CD4-positive, alpha-beta T cell treated with Interleukin-17A for 1 hour (primary cell): ENCODE measurements at places on chromosomes 2 and 18.
A peak's percentile ranks its signal among the peaks of the same experiment; 100 is the strongest.

GRCh38 chr2:194735837-194736542, 921.0 kb upstream of the SLC39A10 start:
- DNase-seq = no peak

- no peak for DNase-seq
These were observed 259.4 kb downstream of the GBX2 start for GRCh38 chr2:235908826-235909225.

GRCh38 chr18:79677221-79677620, 2.4 kb upstream of the CTDP1 start:
- DNase-seq = no peak

GRCh38 chr2:205948883-205949282, 137.1 kb downstream of the INO80D start:
- DNase-seq = no peak

DNA sequence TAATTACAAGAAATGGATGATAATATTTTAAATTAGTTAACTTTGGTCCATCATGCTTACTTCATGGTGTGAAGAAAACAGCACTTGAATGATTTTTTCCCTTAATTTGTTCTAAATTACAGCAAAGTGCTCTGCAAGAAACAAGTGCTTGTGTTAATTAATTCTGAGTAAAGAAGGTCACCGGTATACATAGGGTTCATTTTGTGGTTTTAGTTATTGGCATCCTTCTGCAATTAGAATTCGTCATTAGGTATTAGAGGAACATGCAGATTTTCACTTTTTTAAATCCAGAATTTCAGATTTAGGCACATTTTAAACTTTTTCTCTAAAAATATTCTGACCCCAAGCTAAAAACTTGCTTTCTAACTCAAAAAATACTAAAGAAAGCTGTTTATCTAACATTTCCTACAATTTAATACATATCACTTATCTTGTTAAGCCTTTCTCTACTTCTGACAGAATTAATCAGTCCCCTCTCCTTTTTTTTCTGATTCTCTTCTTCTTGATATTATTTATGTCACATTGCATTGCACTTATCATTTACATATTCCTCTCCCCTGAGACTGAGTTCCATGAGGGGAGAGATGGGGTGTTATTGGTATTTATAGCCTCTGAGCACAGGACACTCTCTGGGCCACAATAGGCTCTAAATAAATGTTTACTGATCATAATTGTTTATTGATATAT, 129.2 kb downstream of the PLA2R1 start:
- DNase-seq = no peak

DNA sequence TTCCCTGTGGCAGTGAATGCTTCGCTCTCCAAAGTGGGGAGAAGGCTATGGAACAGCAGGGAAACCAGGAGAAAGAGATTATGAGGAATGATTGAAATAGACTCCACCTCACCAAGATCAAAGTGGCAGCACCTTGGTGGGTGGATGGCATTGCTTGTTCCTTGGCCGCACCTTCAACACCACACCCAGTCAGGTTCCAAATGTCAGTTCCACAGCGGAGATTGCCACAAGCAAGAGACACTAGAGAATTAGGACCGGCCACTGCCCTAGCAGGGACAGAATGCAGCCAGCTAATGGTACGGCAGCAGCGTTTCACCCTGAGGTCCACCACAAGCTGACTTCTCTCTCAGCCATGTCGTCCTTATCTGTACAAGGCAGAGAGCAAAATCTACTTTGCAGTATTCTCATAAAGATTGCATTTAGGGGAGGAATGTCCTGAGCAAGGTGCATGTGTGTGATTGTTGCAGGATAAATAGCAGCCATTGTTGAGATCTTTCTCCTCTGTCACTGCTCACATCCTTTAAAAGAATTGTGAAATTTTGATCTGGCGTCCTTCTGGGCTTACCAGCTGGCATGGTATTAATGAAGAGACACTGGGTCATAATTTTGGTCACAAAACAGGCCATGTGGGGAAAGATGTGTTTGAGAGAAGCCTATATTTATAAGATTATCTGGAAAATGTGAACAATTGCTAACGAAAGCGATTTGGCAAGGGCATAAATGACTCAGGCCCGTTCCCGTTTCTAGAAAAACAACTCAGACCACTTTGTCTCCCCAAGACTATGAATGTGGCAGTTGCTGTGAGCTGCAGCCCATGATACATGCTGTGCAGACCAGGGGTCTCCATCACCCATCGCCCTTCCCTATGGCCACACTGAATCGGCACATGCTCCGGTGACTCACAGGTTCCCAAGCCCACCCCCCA, 228.6 kb upstream of the ID2 start:
- DNase-seq = no peak

DNA sequence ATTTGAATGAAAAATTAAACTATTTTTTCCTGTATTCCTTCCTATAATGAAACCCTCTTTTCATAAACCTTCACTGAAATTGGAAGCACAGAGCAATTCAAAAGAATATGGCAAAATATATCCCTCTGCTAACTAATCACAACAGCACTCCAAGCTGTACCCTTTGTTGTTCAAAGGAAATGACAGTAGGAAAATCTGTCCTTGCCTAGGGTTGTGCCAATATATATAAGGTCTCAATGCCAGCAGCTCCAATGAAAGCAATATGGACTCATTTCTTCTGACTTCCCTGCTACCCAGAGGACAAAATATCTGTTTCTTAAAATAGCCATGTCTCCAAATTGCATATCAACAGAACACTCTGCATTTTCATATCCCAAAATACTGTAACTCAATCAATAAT, 373.9 kb upstream of the MC4R start:
- DNase-seq = no peak

GRCh38 chr2:170816504-170817092, at the start of gene GAD1:
GAD1 (plus strand) TSS chr2:170816887; CDS start chr2:170818592, 1,705 bp downstream.
- peak; percentile 54 for DNase-seq
